ENCODE measurements at places on chromosomes 13 and 19.
A peak's percentile ranks its signal among the peaks of the same experiment; 100 is the strongest.

GRCh38 chr13:51828730-51829567 is 16.0 kb downstream of the TMEM272 start:
- no peak for DNase-seq

GRCh38 chr13:35699825-35700510 is 223.5 kb upstream of the MAB21L1 start:
- peak; percentile 84 for DNase-seq

- no peak for DNase-seq
These were observed 1291.0 kb upstream of the SLC10A2 start for GRCh38 chr13:104357174-104357573.

DNA sequence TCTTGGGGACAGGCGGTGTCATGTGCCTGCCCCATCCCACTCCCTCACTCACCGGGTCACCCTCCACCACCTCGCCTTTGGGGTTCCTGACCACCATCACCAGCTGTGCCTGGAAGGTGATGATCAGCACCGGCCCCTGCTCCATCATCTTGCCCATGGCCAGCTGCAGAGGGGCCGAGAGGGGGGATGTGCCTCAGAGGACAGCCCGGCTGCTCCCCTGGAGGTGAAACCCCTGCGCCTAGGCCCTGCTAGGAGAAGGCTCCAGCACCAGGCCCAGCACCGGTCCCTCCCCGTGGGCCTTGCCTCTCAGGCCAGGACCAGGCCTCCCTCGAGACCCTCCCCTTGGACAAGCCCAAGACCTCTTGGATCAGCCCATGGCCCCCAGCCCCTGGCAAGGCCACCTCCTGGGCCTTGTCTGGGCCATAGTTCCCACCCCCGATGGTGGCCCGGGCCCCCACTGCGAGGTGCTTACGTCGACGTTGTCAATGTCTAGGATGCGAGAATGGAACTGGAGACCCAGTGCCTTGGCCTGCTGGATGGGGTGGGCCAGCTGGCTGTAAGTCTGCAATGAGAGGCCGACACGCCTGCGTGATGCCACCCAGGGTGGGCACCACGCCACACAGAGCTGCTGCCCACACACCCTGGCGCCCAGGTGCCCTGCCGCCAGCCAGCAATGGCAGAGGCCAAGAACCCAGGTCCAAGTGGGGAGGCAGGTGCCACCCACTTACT is 1.8 kb upstream of the CTXN1 start:
- DNase-seq, result no peak

GRCh38 chr13:64866331-64866730 is 2363.8 kb downstream of the PCDH9 start:
- no peak for DNase-seq

- DNase-seq, result no peak
These were observed 53.5 kb downstream of the COL4A2 start for GRCh38 chr13:110360598-110360997.

GRCh38 chr13:106599875-106600797 is 32.2 kb upstream of the ARGLU1 start:
- peak; percentile 46 for DNase-seq

- no peak for DNase-seq
These were observed 37.8 kb upstream of the SOX1 start for GRCh38 chr13:112029143-112029542.

DNA sequence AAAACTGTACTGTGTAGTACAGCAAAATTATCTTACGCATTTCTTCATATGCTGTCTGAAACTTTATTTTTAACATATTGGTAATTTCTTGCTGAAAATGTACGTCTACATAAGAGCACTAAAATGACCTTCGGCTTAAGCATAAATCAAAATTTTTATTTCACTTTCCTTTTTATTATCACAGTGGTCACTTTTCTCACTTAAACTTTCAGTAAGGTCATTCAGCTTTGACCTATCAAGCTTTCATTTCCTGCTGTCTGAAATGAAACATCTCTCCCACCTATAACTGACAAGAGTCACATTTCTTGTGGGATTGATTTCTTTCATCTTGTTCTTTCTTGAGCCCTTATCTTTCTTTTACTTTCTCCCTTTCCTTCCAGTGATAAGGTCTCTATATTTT is 2212.7 kb upstream of the PCDH20 start:
- no peak for DNase-seq

DNA sequence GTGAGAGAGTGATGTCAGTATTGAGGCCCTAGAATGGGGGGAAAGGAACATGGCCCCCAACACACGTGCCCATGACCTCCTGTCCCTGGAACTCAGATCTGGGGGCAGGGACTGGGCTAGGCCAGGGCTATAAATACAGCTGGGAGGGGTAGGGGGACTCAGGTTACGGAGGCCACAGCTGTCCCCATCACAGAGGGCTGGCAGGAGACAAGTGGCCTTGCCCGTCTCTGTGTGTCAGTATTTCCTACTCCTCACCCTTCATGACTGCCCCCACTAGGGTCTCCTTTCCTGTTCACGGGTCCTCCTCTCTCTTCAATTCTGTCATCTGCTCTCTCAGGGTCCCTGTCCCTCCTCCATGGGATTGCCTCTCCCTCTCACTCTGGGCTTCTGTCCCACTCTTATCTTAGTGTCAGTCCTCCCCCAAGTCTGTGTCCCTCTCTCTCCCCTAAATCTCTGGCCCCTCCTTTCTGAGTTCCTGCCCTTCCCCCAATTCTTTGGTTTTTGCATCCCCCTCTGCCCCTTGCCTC is 687 bp upstream of the HRC start:
- DNase-seq, result no peak

GRCh38 chr19:27974082-27974513 is 1238.9 kb downstream of the UQCRFS1 start:
- DNase-seq, result no peak

DNA sequence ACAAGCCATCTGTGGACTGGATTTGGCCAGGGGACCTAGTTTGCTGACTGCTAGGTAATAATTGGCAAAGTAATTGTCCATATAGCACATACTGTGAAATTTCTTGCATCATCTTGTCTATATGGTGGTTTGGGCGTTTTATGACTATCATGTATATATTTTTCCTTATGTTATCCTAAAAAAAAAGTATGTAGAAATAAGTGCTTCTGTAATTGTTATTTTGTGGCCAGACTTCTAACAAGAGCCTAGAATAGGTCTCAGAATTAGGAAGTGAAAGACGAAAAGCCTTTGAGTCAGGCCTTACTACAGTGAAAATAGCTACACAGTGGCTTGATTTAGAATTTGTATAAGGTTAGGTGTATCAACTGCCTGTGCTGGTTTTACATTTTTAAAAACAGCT is 4.2 kb downstream of the FNDC3A start:
- no peak for DNase-seq

GRCh38 chr13:28531077-28531844 is 36.3 kb upstream of the FLT1 start:
- DNase-seq, result no peak

- no peak for DNase-seq
These were observed 84.0 kb downstream of the RAP2A start for GRCh38 chr13:97517967-97518366.

- DNase-seq, result peak; percentile 99
These were observed 6.0 kb downstream of the EHD2 start for GRCh38 chr19:47719047-47719859.

DNA sequence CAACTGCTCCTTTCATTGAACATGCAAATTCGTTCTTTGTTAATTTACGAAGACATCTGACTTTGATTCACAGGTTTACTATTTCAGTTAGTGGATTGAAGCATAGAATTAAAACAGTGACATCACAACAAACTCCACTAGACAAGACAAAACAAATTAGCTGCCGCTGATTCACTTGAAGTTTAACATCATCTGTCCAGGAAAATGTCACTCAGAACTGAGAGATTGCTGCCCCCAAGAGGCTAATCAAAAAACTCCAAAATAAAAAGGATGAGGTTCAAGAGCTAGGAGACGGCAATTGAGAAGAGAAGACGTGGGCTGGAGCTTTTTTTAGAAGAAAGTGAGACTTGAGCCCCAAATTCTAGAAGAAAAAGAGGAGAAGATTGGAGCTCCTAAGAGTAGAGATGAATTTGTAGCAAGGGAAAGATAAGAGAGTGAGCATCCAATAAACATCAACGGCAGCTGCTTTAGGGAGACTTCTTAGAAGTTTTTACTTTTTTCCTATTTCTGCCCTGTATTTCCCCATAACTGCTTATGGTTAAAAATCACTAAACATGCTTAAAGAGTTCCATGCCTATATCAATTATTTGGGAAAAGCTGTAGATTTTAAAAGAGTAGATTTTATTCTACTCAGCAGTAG is 40.8 kb upstream of the TPP2 start:
- DNase-seq, result peak; percentile 10

- DNase-seq, result no peak
These were observed 15.8 kb upstream of the TUBGCP3 start for GRCh38 chr13:112603641-112604225.

DNA sequence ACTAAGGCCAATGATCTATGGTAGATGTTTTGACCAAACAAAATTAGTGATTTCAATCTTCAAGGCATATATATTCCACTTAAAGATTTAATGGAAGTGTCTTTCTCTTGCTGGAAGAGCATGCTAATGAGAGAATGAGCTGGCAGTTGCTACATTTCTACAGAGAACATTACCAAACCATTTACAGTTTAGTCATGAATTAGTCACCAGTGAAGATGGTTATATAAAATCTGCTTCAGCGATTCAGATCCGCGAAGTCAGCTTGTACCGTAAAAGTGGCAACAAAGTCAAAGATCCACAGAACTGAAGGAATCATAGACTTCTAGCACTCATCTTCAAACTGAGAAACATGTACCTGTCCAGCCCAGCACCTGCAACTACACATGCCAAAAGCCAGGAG is 156.3 kb downstream of the SLITRK5 start:
- DNase-seq, result no peak

GRCh38 chr13:33367926-33368325 is 82.4 kb upstream of the STARD13 start:
- no peak for DNase-seq

DNA sequence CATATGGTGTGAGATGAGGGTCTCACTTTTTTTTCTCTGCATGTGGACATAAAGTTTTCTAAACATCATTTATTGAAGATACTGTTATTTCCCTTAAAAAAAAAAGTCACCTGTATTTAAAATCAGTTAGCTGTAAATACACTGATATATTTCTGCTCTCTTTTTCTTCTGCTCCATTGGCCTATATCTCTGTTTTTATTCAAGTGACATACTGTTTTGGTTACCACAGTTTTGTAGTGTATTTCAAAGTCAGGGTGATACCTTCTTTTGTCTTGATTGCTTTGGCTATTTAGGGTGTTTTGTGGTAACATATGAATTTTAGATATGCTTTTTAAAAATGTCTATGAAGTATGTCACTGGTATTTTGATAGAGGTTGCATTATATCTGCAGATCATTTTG is 15.8 kb upstream of the ZNF431 start:
- DNase-seq, result no peak

Measured in GM04504 (cell line).